ENCODE measurements at places on chromosomes 1 and 21.

DNA sequence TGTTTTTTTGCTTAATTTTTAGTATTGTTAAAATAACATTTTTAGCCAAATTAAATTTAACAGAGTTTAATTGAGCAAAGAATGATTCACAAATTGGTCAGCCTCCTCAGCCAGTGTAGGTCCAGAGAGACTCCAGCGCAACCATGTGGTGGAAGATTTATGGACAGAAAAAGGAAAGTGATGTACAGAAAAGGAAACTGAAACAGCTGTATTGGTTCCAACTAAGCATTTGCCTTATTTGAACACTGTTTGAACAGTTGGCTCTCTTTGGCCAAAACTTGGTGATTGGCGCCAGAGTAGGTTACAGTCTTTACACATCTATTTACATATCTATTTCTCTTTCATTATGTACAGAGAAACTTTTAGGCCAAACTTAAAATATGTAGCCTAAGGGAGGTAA, 19.4 kb downstream of the RPS6KC1 start:
- DNase-seq, result no peak

- DNase-seq, result no peak
Measured at GRCh38 chr1:245365095-245366020, 210.6 kb downstream of the KIF26B start.

DNA sequence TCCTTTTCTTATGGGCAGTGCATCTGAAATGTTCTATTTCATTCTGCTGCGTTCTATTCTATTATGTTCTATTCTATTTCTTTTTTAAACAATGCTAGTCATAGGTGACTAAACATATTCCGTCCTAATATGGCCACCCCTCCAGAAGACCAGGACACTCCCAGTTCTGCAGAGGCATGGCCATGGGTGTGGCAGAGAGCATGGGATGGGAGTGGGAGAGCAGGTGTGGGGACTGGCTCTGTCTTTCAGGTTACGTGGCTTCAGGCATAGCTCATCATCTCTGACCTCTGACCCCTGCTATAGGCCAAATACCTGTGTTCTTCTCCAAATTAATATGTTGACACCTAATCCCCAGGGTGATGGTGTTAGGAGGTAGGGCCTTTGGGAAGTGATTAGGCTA, 33.4 kb upstream of the TLR5 start:
- DNase-seq, result no peak

- no peak for DNase-seq
Measured at GRCh38 chr1:38129971-38130370, 83.4 kb upstream of the POU3F1 start.

DNA sequence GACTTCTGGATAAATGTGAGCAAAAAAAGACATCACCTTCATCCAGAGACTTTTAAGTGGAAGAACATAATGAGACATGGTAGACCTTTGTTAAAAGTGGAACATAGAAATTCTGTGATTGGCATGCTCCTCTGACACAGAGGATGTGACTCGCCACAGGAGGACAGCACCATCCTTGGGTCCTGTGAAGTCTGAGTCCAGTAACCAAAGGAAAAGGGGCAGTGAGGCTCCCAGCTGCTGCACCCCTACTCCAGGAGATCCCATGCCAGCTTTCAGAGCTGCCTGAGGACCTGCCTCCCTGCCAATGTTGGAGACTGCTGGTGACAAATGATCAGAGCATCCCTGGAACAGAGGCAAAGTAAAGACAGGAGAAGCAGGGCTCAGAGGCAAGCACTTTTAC, 136.2 kb downstream of the BRINP2 start:
- no peak for DNase-seq

- no peak for DNase-seq
Measured at GRCh38 chr1:203528063-203528462, 34.1 kb downstream of the OPTC start.

- DNase-seq, result no peak
Measured at GRCh38 chr1:24351918-24352627, 32.9 kb downstream of the GRHL3 start.

- no peak for DNase-seq
Measured at GRCh38 chr1:41589395-41589794, 104.9 kb upstream of the EDN2 start.

- no peak for DNase-seq
Measured at GRCh38 chr1:115142616-115143015, 53.3 kb upstream of the TSPAN2 start.

- DNase-seq, result no peak
Measured at GRCh38 chr1:36536727-36537126, 54.0 kb upstream of the CSF3R start.

All from activated T-cell treated with anti-CD3 and anti-CD28 coated beads for 1 hour (primary cell).